ENCODE measurements at places on chromosomes 5 and 9. TPM values are rescaled to one million over a fixed set of nuclear protein-coding genes. Genes with fewer than 3 reads are reported as not detected.
A peak's percentile ranks its signal among the peaks of the same experiment; 100 is the strongest.

GRCh38 chr9:38620483-38621433, at the start of gene ANKRD18A:
Gene ANKRD18A (minus strand): TSS chr9:38620596. CDS start chr9:38620285, 311 bp downstream.
- DNase-seq: peak; percentile 45

GRCh38 chr9:75148561-75148960, 60.2 kb downstream of the OSTF1 start:
- no peak for DNase-seq

GRCh38 chr5:6734781-6735180, 21.5 kb downstream of the TENT4A start:
- no peak for DNase-seq

- DNase-seq: no peak
These were observed 534 bp upstream of the SAPCD2 start for GRCh38 chr9:137070906-137071275.

DNA sequence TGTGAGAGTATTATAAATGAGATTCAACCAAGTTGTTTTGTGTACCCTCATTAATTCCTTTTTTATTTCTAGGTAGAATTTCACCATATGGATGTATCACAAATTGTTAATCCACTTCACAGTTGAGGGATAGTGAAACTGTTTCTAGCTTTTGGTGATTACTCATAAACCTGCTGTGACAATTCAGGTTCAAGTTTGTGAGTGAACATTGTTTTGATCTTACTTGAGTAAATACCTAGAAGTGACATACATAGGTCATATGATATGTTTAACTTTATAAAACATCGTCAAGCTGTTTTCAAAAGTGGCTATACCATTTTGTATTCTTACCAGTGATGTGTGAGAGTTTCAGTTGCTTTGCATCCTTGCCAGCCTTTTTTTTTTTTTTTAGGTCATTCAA, 112.9 kb downstream of the CAMK4 start:
- no peak for DNase-seq

GRCh38 chr5:16732356-16732755, 115.6 kb upstream of the RETREG1 start:
- no peak for DNase-seq

DNA sequence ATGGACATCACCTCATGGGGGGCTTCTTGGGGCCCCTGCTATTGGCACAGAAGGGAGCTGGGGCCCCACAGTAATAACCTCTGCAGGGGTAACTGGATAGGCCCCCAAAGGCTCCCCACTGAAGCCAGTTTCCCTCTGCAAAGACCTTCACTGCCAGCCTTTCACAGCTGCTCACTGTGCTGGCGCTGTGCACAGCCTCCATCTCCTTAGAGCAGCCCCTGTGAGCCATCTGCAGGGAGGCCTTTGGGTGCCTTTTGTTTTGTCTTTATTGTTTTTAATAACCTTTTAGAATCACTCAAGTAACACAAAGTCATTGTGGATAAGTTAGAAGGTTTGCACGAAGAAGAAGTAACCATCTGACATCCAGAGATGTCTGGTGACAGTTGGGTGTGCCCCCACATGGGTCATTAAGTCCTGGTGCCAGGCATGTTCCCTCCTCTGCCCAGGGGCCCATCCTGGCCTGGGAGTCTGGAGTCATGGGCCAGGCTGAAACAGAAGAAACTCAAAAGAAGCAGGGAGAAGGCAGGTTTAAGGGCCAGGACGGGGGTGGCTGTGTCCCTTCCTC, 42.7 kb downstream of the NCS1 start:
- DNase-seq: no peak

OCLN gene
- total RNA-seq: 1.4 TPM

SOWAHA gene
- total RNA-seq: not detected

ZNF346 gene
- total RNA-seq: 24.2 TPM

- no peak for DNase-seq
These were observed 156.6 kb downstream of the TLR4 start for GRCh38 chr9:117860849-117861248.

DNA sequence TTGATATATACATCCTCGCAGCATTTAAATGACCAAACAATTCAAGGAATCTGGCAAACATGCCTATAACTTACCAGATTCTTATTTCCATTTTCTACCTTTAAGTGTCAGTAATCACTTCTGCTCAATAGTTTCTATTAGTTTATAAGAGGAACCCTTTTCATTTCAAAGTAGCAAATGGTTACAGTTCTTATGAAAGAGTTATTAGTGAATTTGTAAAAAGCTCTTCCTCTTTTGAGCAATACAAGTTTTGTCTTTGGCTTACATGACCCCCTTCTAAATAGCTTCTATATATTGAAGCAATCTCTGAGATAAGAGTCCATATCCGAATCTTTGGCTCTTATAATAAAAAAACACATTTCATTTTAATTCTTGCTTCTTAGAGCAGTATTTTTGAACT, 42.0 kb downstream of the ELL2 start:
- DNase-seq: no peak

DNA sequence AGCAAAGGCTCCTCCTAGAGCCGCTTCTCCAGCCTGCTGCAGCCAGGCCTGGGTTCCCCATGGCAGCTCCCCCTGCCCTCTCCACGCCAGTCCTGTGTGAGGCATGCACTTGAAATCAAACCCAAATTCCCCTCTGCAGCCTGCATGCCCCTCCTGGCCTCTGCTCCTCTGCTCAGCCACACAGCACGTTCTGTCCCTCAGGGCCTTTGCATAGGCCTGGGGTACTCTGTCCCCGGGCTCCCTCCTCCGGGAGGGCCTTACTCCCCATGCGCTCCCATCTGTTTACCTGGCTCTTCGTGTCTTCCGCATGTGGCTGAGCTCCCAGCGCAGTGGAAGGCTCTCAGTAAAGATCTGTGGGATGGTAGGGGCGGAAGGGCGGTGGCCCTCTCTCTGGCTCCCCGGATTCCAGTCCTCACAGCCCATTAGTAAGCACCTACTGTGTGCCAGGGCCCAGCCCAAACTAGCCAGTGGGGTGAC, 203.5 kb upstream of the IER5L start:
- no peak for DNase-seq

DNA sequence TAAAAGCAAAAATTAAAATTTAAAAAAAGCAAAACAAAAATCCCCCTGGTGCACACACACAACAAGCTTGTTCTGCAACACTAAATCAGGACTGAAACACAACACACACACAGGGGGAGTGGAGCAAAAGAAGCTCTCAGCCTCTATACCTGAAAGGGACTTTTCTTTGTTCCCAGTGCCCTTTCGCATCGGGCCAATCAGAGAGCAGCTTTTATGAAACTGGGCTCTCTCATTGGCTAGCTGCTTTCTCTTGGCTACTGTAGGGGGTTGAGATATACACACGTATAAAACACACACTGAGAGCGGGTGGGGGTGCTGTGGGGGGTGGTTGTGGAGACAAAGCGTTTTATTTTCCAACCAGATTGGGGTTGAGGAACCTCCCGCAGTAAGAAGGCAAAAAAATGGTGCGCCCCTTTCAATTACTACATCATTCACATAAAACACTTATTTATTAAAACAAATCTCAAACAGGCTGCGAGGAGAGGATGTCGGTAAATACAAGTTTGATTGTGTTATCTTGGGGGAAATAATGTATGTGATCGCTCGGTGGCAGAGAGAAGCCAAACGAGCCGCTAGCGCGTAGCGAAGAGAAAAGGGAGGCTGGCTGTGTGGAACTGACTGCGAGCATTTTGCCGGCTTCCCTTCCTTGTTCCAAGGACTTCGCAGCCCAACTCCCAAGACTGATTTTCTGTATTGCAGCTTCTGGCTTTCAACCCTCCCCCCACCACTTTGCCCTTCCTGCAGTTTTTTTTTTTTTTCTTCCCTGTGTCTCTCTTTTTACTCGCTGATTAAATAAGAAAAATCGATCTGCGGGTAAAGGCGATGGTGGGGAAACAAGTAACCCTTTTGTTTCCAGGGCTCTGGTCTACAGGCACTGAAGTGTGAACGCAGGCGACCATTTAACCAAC, 2.5 kb upstream of the ZNF608 start:
- DNase-seq: no peak
